ENCODE measurements at places on chromosomes 7 and 10. TPM values are rescaled to one million over a fixed set of nuclear protein-coding genes. Genes with fewer than 3 reads are reported as not detected.

Gene IL2RA
- 0.36 TPM for polyA plus RNA-seq

Gene TMEM196
- 0.09 TPM for polyA plus RNA-seq

DNA sequence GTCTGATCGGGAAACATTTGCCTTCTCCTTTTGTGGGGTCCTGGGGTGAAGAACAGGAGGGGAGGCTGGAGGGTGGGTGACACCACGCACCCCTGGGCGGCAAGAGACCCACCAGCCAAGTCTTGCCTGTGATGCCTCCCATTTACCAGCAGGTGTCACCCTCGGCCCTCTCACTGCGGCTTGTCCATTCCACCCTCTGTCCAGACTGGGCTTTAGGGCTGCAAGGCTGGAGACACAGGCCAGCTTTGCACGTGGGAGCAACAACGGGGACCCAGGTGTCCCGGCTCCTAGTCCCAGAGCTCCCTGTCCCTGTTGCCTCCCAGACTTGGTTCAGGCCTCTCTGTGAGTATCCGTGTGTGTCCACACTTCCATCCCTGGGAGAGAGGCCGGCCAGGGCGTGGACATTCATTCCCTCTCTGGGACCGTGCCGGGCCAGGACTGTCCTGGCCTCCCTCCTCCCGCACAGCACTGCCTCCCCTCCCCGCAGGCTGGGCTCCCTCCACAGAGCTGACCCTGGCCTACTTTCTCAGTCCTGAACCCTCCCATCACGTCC lies 36.2 kb upstream of the GTF2IRD1 start:
- peak; percentile 75 for DNase-seq

- DNase-seq, result peak; percentile 82
These were observed at the start of gene IRF5 for GRCh38 chr7:128937647-128938543. Gene IRF5 (plus strand): TSS chr7:128937927. CDS start chr7:128942082, 4,155 bp downstream.

DNA sequence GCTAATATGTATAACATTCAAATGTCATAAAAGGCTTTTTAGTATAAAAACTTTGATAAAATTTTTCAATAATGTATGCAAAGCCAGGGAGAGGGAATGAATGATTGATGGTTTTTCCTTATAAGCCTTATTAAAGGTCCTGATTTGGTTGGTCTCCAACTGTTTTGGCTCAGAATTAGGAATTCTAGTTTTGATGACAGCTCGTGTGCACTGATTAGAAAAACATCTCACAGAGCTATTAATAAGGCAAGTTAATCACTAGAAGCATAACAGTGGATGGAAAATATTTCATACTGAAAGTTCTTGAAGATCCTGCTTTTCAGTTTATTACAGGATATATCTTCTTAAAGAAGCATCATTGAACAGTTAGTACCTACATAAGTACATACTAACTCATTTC lies 114.9 kb upstream of the NOBOX start:
- DNase-seq, result no peak

GRCh38 chr10:100696477-100696901 lies 48.9 kb upstream of the PAX2 start:
- DNase-seq, result no peak

DNA sequence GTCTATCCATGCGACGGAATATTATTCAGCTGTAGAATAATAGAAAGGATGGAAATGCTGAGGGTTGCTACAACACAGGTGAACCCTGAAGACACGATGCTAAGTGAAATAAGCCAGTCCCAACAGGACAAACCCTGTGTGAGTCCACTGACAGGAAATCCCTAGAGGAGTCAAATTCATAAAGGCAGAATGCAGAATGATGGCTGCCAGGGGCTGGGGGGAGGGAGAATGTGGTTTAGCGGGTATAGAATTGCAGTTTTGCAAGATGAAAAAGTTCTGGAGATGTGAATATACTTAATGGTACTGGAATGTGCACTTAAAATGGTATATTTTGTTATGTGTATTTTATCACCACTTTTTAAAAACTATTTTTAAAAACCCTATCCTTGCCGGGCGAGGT lies 36.9 kb upstream of the DOCK1 start:
- DNase-seq, result no peak

GRCh38 chr10:100784126-100784525 lies 38.7 kb downstream of the PAX2 start:
- DNase-seq, result no peak

DNA sequence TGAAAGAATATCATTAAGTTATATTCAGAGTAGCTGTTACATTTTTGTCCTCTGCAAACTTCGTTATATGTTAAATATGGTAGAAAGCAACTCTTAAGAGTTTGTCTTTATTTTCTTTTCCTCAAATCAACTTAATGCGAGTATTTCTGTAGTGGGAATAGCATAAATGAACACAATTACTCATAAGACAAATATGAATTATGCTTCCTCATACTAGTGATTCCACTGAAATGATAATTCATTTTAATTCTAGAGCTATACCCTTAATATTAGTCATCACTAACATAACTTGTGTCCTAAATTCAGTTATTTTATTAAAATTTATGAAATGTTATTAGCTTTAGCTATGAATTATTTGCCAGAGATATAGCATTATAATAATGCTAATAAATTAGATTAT lies 820.6 kb upstream of the KCND2 start:
- DNase-seq, result no peak

GRCh38 chr7:134699899-134700298 lies 53.2 kb downstream of the BPGM start:
- DNase-seq, result no peak

DNA sequence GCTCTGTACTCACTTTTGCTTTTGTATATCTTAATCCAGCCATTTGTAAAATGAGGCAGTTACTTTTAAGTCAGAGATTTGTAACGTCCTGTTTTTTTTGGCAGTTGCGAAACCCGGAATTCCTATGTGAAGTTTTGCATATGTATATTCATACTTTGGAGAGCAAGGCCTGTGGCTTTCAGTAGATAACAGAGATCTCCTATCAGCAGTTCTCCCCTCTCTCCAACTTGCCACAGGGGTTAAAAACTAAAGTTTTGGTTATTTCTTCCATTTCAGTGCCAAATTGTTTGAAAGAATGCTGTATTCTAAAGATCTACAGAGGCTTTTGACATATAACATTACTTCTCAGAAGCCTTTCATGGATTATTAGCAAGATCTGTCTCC lies 102.4 kb downstream of the EXOC4 start:
- DNase-seq, result peak; percentile 30
